ENCODE measurements at places on chromosomes 1 and 21. TPM values are rescaled to one million over a fixed set of nuclear protein-coding genes. Genes with fewer than 3 reads are reported as not detected.

The ZNF695 gene
- 34.6 TPM for total RNA-seq

The MYOM3 gene
- not detected for total RNA-seq

The RAB25 gene
- 2.4 TPM for total RNA-seq

The CFAP74 gene
- total RNA-seq = not detected

The PDE4B gene
- total RNA-seq = 1.2 TPM

The PAQR6 gene
- 5.0 TPM for total RNA-seq

The RPTN gene
- total RNA-seq = not detected

The HPCAL4 gene
- total RNA-seq = 0.13 TPM

The TNFRSF8 gene
- total RNA-seq = not detected

The CD5L gene
- not detected for total RNA-seq

The SYTL1 gene
- 7.9 TPM for total RNA-seq

The GPR3 gene
- total RNA-seq = 3.1 TPM

The NCF2 gene
- total RNA-seq = not detected

The KCNJ15 gene
- not detected for total RNA-seq

The LAMB3 gene
- 0.19 TPM for total RNA-seq

The CAMK2N1 gene
- total RNA-seq = 6.0 TPM

The PARS2 gene
- total RNA-seq = 5.4 TPM

The TAF1A gene
- 32.8 TPM for total RNA-seq

The RC3H1 gene
- total RNA-seq = 32.4 TPM

The RCAN1 gene
- total RNA-seq = 6.9 TPM

The PDE4DIP gene
- 7.4 TPM for total RNA-seq

The GJA4 gene
- total RNA-seq = not detected

The SPATA1 gene
- total RNA-seq = 3.3 TPM

The F5 gene
- total RNA-seq = not detected

The LZIC gene
- 37.0 TPM for total RNA-seq

The CLEC20A gene
- total RNA-seq = not detected

The MTMR11 gene
- 11.3 TPM for total RNA-seq

The PLCH2 gene
- total RNA-seq = 0.54 TPM

The BGLAP gene
- 0.22 TPM for total RNA-seq

The RCC1 gene
- total RNA-seq = 34.8 TPM

The OR2G6 gene
- not detected for total RNA-seq

All from neural progenitor cell (in vitro differentiated cells).